Astrocyte (in vitro differentiated cells and primary cell): ENCODE measurements at places on chromosomes 7 and 10. TPM values are rescaled to one million over a fixed set of nuclear protein-coding genes. Genes with fewer than 3 reads are reported as not detected.

The NEUROD6 gene
- total RNA-seq = not detected in 2 replicates

DNA sequence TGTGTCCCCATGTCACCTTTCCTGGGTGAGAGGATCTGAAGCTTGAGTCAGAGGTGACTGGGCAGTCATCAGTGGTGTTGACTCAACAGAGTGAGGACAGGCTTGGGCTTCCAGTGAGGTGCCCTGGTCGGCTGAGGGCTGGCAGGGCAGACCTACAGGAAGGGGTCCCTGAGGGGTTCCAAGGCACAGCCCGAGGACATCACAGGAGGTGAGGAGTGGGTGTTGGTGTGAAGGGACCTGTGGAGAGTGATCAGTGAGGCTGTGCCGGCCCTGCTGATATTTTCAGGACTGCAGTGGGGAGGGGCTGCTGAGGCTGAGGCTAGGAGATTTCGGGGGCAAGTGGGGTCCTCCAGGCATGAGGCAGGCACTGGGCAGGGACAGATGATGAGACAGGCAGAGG lies 545.5 kb downstream of the TCERG1L start:
- no peak for DNase-seq

DNA sequence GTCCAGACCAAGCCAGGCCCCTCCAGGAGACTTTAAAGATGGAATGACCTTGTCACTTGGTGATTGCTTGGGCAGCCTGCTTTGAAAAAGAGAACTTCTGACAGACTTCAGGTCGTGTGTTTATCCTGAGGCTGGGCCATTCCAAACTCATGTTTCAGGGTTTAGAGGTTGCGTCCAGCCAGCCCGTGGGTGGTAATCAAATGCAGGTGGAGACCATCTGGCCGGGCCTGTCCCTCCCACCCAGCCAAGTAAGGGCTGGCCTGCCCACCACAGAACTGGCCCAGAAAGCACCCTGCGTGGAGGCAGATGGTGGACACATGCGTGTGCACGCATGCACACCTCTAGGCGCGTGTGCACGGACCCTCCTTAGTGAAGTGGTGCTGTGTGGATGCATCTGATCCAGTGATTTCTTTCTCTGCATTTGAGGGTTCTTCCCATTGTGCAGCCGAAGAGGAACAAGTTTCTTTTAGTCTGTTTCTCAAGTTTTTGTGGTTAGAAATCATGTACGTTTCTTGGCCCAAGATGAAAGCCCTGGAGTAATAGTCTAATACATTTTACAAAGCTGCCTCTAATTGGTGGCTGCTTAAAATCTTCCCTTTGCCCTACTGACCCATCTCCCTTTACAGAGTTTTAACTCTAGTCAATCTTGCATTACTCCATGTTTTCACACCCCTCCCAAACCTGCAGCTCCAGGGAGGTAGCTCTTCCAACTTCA lies 43.0 kb downstream of the SUFU start:
- DNase-seq = peak; percentile 77

The SLC26A5 gene
- total RNA-seq = not detected in 2 replicates

- peak; percentile 71 for DNase-seq
These were observed 7.2 kb upstream of the ADAM22 start for GRCh38 chr7:87926581-87927461.

GRCh38 chr7:79055722-79056415 lies 397.6 kb downstream of the MAGI2 start:
- no peak for DNase-seq
